Chondrocyte (in vitro differentiated cells): ENCODE measurements at places on chromosomes 6 and 20.

DNA sequence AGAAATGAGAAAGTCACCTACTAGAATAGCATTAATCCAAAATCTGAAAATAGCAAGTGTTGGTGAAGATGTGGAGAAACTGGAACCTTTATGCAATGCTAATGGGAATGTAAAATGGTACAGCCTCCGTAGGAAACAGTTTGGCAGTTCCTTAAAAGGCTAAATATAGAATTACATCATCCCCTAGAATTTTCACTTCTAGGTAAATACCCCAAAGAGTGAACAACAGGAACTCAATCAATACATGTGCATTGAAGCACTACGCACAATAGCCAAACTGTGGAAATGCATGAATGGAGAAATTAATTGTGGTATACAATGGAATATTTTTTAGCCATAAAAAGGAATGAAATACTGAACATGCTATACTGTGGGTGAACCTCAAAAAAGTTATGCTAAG is 982.0 kb upstream of the FLRT3 start:
- H3K4me1 ChIP-seq, result peaks cover 12% of the 10 kb centered on the region
- H3K27ac ChIP-seq, result no peak overlapping the region
- no peaks in the 10 kb centered on the region for H3K36me3 ChIP-seq
- no peak overlapping the region for H3K4me3 ChIP-seq
- DNase-seq, result no peak

- no peaks in the 10 kb centered on the region for H3K27me3 ChIP-seq
- no peak for DNase-seq
- H3K4me3 ChIP-seq, result no peak overlapping the region
- peak overlapping the region; percentile 81 for H3K27ac ChIP-seq
These were observed 83.7 kb downstream of the STXBP5 start for GRCh38 chr6:147287869-147288271.

- H3K4me1 ChIP-seq, result peaks cover 44% of the 10 kb centered on the region
- peaks cover 22% of the 10 kb centered on the region for H3K36me3 ChIP-seq
- H3K4me3 ChIP-seq, result no peak overlapping the region
- H3K27ac ChIP-seq, result no peak overlapping the region
- DNase-seq, result no peak
- H3K27me3 ChIP-seq, result no peaks in the 10 kb centered on the region
These were observed 29.2 kb downstream of the ERMARD start for GRCh38 chr6:169780571-169781091.

DNA sequence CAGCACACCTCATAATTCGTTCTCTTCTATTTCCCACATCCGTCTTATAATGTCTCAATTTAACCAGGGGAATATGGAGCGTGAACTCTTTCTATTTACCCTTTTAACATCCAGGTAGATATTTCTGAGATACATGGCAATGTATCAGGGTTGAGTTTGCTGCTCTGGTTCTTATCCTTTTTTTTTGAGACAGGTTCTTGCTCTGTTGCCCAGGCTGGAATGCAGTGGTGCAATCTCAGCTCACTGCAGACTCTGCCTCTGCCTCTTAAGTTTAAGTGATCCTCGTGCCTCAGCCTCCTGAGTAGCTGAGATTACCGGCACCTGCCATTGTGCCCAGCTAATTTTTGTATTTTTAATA is 36.5 kb downstream of the KLHL31 start:
- no peak for DNase-seq
- no peak overlapping the region for H3K4me3 ChIP-seq
- no peaks in the 10 kb centered on the region for H3K36me3 ChIP-seq
- H3K27ac ChIP-seq, result peak overlapping the region; percentile 86
- peaks cover 5% of the 10 kb centered on the region for H3K27me3 ChIP-seq

GRCh38 chr6:42028234-42029061 is 21.9 kb upstream of the TAF8 start:
- DNase-seq, result peak; percentile 43
- no peak overlapping the region for H3K4me3 ChIP-seq
- no peak overlapping the region for H3K27ac ChIP-seq
- H3K36me3 ChIP-seq, result peaks cover 4% of the 10 kb centered on the region

DNA sequence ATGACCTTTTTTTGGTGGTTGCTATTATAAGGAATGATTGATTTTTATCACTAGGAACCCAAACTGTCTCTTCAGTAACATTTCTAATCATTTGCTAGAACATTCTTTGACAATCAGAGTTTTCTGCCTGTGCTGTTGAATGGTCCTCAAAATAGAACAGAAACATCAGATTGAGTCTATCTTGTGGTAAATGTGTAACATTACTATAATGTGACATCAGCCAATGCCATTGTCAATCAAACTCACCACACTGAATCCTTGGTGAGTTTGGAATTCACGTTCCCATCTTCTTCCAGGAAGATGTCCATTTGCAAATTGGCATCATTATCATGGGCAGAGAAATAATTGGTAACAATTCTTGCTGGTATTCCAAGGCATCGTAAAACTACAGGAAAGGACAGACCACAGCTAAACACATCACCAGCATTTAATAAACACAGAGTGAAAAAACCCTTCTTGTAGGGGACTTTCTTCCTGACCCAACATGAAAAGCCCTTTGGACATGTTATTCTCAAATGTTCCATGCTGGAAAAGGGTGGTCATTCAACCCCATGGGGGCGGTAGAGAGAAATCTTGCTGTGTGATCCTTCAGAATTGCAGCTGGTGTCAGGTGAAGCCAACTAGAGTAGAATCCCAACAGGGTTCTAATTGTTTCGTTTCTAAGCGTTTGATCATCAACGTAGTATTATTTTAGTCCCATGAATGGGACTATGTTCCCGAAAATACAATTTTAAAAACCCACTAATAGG is 98.5 kb downstream of the F13A1 start:
- H3K27me3 ChIP-seq, result peaks cover 2% of the 10 kb centered on the region
- peaks cover 28% of the 10 kb centered on the region for H3K4me1 ChIP-seq
- H3K27ac ChIP-seq, result no peak overlapping the region
- no peak for DNase-seq
